Retinal pigment epithelial cell (primary cell): ENCODE measurements at places on chromosomes 4 and X.

- DNase-seq: peak; percentile 46
These were observed 163.2 kb downstream of the DCK start for GRCh38 chr4:71156616-71157015.

GRCh38 chrX:10571260-10571659, 49.1 kb downstream of the MID1 start:
- DNase-seq: no peak

GRCh38 chr4:171622729-171623128, 190.5 kb upstream of the GALNTL6 start:
- DNase-seq: no peak

DNA sequence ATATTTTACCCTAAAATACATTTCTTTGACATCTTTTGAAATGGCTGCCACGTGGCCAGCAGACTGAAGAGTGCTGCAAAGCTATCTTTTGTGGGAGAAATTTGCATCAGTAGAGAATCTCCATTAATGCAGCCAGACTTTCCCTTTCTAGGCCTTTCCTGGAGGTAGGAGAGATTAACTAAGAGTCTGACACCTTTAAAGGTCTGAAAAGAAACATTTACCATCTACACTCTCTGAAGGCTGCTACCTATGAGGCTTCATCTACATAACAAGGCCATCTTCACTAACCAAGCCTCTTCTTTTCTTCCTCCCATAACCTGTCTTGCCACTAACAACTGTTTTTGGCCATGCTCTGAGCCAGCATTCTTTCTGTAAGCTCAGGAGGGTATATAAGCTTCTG, 17.8 kb upstream of the SPRY1 start:
- DNase-seq: no peak

GRCh38 chr4:89482251-89482650, 174.7 kb upstream of the GPRIN3 start:
- no peak for DNase-seq

- DNase-seq: no peak
These were observed 84.0 kb upstream of the GRPR start for GRCh38 chrX:16039363-16039762.

DNA sequence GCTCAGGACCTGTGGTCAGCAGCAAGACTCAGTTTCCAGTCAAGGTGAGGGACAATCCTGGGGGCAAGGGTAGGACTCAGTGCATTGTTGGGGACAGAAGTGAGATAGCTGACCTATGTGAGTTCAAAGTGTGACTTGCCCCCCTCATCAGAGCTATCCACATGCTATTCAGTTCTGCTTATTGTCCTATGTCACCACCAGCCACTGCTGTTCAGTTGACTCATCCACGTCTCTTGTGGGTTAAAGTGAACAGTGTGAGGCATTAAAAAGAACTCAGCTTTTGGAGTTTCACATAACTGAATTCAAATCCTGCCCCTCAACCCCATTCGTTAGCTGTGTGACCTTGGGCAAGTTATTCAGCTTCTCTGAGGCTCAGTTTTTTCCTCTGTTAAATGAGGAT, 4.4 kb upstream of the APLN start:
- DNase-seq: no peak

- DNase-seq: peak; percentile 85
These were observed 44.2 kb upstream of the SPRY1 start for GRCh38 chr4:123352240-123352945.

GRCh38 chrX:133056341-133056740, 40.6 kb downstream of the USP26 start:
- DNase-seq: no peak
